ENCODE measurements at places on chromosomes 6 and 20.

DNA sequence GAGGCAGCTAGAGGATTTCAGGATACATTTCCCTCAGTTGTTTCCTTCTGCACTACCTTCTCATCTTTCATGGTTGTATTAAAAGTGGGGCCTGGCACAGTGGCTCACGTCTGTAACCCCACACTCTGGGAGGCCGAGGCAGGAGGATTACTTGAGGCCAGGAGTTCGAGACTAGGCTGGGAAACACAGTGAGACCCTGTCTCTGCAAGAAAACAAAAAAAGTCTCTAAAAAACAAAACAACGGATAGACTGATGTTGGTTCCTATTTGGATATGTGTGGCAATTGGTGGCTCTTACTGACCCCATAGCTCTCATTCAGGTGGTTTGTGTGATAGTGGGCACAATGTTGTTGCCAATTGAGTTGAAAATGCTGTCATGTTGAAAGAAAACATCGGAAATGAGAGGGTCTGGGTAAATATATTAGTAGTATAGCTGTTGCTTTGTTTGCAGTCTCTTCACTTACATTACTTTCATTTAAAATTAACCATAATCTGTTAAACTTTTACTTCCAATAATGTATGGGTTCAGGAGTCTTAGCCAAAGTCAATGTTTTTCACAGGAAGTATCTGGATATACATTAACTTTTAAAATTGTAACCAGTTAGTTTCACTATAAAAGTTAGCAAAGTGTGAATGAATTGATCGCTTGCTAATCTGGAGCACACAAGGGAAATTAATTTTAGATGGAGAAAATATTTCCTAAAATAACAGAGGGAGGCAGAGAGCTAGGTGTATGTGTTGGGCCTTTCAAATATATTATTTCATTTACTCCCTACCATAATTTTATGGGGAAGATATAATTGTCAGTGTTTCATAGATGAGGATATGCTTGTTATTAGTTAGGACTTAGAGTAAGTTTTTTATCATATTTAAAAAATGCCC is 31.1 kb downstream of the UTRN start:
- no peak for DNase-seq

DNA sequence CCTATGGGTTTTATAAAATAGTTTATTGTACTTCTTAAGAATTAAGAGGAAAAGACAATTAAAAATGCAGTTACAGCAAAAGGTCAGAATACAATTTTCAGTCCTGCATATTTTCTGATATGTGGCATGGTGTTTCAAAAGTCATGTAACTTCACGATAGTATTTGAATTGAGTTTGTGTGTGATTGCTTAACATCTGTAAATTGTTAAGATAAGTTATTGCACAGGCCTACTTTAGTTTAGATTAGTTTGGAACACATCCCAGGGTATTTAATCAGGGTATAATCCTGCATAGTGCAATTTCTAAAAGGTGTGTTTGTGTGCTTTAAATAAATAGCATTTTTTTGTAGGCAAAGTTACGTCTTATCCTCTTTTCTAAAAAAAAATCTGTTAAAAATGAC is 289.6 kb downstream of the RIMS1 start:
- DNase-seq = no peak

- peak; percentile 62 for DNase-seq
Observed at GRCh38 chr6:37102299-37103168, 67.4 kb upstream of the PIM1 start.

DNA sequence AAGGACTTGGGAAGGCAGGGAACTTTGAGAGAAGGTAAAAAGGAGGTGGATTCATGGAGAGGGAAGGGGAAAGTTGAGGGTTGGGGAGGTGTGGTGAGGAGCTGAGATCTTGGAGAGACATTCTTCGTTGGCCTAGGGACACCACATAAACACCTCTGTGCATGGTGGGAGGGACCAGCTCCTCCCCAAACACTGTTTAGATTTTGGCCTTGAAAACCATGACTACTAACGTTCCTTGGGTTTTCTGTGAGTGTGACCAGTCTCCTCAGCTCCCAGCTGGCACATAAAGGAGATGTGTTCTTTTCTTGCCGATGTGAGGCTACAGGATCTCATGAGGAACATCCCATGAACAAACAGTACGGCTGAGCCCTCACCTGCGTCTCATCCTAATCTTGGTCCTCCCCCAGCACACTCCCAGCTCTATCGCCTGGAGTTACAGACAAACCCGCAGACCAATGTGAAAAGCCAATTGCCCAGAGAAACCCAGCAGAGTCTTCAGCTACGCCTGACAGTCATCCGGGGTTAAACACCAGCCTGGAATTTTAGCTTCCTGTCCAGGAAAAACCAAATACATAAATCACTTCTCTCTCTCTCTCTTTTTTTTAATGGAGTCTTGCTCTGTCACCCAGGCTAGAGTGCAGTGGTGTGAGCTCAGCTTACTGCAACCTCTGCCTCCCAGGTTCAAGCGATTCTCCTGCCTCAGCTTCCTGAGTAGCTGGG is 22.0 kb upstream of the DDR1 start:
- no peak for DNase-seq

DNA sequence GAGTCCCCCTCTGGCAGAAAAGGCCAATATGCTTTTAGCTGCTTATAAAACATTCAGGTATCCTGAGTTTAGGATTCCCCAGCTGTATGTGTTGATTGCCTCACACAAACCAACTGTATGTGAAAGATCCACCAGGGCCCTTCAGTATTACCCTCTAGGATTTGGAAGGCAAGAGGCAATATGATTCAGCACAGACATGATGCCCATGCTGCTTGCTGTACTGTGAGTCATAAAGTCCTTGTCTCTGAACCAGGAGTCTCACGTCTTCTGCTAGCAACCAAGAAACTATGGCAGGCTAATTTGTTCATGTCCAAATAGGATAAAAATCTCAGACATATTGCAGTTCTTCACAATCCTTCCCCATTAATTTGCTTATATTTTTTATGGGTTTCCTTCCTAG is 789.2 kb upstream of the SLC35B3 start:
- DNase-seq = no peak

All from HS-27A (cell line).